NCI-H460 (cell line): ENCODE measurements at places on chromosomes 6 and 20. TPM values are rescaled to one million over a fixed set of nuclear protein-coding genes. Genes with fewer than 3 reads are reported as not detected.

- no peak for DNase-seq
These were observed 37.9 kb upstream of the NEDD9 start for GRCh38 chr6:11270030-11271027.

DNA sequence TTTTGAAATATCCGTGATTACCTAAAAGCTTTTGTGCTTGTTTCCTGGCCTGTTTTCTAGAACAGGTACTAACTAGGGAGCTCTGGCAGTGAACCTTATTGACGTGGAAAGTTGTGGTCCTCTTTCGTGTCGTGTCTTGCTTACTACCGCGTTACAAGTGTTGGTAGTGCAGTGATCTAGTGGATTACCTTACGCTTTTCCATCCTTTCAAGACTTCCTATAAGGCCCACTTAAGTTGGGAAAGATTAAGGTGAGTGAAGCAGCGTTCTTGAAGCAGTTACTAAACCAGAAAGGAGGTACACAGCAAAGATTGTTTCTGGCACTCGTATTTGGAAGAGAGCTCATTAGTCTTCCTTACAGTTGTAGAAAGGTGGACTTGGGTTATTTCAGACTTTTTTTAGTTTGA, 1.9 kb downstream of the PNRC1 start:
- no peak for DNase-seq

DNA sequence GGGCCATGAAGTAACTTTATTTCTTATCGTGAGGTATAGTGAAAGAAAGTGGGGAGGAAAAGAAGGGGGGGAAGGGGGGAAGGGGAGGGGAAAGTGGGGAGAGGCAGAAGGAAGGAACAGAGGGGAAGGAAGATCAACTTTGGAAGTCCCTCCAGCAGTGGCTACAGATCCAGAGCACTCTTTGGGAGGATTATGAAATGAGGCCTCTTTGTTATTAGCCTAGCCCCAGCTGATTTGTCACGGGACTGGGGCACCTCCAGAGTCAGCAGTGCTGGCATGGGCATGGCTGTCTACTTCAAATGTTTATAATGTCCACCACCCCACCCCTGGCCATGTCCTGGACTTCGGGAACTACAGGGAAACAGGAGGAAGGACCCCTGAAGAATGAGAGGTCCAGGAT, 7.6 kb downstream of the MOCS1 start:
- no peak for DNase-seq

DNA sequence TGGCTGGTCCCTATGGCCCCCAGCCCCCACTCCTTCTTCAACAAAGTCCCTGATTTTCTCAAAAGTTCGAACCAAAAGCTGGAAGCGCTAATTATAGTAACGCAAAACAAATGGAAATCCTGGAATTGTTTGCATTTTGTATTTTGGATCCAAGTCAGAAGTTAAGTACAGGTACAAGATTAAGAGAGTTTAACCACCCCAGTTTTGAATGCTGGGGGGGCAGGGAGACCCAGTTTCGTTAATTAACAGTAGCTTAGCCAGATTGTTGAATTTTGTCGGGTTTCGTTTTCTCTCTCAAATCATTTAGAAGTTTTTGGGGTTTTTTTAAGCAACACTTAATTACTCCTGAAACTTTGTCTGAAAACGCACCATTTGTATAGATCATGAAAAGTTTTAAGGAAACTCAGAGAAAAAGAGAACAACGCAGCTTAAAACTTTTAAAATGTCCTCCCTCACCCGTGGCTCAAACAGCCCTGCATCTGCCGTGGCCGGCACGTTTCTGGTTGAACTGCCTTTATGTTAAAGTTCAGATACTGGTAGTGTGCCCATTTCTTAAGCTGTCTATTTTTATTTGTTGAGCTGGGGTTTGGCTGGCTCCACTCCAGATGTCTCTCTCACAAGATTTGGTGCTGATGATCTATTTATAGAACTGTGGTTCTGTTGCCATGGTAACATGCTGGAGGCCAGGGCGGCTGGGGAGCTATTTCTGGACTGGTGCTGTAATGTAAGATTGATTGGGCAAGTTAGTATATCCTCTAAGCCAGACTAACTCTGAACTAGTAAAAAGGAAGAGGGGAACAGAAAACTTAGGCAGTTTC, 55.0 kb downstream of the GNAS start:
- DNase-seq, result no peak

GRCh38 chr20:20366876-20367574, 879 bp upstream of the INSM1 start:
- no peak for DNase-seq

DNA sequence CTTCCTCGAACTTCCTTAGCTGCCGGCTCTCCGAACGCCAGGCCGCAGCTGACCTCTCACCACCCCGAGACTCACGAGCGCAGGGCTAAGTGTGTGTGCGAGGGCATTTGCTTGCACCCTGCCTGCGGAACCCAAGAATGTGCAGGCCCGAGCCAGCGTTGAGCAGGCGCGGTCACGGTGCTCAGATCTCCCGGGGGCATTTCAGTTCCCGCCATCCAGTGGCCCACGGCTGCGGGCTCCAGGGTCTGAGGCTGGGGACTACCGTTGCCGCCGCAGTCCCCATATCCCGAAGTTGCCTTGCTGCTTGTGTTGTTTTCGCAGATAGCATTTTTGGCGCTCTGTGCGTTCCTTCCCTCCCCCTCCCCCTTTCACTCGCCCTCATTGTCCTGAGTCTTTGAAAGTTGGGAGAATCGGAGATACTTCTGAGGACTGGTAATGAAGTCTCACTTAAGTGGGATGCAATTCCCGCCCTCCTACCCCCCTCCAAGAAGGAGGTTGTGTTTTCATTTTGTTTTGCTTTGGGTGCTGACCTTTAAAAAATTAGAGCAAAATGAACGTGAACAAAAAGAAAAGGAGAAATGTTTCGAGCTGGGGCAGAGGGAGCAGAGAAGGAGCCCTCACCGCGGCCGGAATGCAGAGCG, 1.7 kb downstream of the NR2E1 start:
- DNase-seq, result no peak

DNA sequence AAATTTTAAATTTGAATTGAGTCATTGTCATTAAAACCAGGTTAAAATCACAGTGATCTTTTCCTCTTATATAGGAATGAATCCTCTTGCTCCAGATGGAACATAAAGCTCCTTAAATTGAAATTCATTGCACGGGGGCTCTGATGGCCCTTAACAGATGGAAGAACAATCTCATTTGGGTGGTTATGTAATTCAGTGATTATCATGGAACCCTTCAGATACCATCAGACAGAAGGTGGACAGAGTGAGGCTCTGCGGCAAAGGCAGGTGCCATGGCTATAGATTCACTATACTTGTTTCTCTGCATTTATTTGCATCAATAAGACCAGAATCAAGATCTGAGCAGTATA, 17.8 kb upstream of the RNF182 start:
- DNase-seq, result no peak

DNA sequence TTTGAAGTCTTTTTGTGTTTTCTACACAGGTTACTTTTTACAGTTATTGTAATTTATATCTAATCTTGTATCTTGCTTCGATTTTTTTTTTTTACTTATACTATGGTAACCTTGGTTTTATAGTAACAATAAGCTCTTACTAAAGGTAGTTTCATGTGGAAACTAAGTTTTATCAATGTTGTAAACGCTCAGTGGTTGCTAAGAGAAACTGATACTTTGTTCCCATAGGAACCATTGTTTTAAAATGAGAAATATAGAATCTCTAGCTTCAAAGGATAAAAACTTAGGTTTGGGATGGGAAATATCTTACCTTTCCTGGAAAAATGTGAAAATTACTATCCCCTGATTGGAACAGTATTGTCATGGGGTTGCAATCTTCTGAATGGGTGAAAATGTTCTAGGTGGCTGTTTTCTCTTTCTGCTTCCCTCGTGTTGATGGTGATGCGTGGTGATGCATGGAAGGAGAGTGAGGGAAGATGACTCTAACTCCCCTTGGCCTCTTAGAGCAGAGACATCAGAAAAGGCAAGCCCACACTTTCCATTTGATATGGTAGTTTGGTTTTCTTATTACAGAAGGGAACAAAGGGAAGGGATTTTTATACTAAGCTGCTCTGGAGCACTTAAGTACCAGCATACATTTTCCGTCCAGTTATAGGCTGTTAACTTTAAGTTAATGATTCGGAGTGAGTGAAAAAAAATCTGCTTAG, 23.5 kb upstream of the BACH2 start:
- DNase-seq, result no peak

- no peak for DNase-seq
These were observed 15.9 kb downstream of the TOP1 start for GRCh38 chr20:41044409-41045062.

The PCNA gene
- 145 and 157 TPM in 2 replicates for total RNA-seq

The ADGRB3 gene
- total RNA-seq, result 2.3 and 3.2 TPM in 2 replicates

The ULBP1 gene
- total RNA-seq, result 7.2 and 7.7 TPM in 2 replicates

The BTN1A1 gene
- total RNA-seq, result not detected in 2 replicates

The RIMS1 gene
- 0.02 TPM in 1 of 2 replicates, not detected in the other for total RNA-seq

The RUNX2 gene
- total RNA-seq, result 0.06 and 0.10 TPM in 2 replicates

The GUCA1A gene
- total RNA-seq, result not detected in 2 replicates
